ENCODE measurements at places on chromosomes 7 and 10.

GRCh38 chr7:106050002-106050745 is 61.9 kb downstream of the SYPL1 start:
- no peak for DNase-seq

DNA sequence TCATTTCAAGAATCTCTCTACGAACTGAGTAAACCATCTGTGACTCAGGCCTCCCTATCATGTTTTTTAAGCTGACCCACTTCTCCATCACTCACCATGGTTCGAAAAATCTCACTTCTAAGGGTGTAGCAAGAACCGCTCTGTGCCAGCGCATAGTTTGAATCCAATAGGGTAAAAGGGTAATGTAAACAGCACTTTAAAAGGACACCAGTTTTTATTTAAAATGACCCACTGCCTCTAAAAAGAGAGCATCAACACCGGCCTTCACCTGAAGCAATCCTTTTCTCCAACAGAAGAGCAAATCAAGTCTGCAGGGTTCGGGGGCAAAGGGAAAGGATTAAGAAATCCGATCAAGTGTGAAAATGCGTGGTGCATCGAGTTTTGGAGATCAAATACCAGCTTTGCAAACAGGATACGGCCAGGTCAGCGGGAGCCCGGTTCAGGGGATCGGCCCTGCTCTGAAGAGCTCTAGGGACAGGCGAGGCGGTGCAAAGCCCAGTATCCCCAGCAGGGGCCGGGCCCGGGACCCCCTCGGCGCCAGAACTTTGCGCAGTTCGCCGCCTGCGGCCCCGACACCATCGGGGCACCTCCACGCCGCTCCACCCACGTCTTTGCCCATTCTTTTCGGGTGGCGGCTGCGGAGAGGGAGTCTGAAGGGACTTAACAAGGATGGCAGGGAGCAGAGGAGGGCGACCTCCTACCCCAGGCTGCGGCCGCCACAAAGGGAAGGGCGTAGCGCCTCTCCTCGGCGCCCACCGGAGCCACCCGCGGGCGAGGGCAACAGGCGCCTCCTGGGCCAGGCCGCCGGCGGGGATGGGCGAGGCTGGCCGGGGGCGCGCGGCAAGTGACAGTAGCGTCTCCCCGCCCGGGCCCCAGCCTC is 842 bp downstream of the NMT2 start:
- no peak for DNase-seq

DNA sequence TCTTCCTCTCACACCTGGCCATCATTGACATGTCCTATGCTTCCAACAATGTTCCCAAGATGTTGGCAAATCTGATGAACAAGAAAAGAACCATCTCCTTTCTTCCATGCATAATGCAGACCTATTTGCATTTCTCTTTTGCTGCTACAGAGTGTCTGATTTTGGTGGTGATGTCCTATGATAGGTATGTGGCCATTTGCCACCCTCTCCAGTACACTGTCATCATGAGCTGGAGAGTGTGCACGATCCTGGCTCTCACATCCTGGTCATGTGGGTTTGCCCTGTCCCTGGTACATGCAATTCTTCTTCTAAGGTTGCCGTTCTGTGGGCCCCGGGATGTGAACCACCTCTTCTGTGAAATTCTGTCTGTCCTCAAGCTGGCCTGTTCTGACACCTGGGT is 19.2 kb downstream of the OR2A14 start:
- DNase-seq: no peak

DNA sequence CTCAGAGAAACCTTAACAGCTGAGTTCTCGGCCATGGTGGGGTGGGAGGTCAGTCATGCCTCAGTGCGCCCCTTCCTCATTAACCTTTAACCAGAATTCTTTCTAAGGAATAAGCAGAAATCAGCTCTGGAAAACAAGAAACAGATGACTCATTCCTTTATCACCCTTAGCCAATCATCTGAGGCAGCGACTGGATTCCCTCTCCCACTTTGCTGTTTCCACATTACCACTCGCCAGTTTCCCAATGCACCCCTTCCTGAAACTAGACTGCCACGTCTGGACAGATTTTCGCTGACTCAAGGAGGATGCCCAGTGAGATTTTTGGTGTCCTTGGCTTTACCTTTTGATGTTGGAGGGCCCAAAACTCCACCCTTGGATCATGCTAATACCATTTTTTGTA is 223.8 kb downstream of the PLXDC2 start:
- no peak for DNase-seq

GRCh38 chr7:20797042-20797461 is 10.4 kb upstream of the SP8 start:
- no peak for DNase-seq

DNA sequence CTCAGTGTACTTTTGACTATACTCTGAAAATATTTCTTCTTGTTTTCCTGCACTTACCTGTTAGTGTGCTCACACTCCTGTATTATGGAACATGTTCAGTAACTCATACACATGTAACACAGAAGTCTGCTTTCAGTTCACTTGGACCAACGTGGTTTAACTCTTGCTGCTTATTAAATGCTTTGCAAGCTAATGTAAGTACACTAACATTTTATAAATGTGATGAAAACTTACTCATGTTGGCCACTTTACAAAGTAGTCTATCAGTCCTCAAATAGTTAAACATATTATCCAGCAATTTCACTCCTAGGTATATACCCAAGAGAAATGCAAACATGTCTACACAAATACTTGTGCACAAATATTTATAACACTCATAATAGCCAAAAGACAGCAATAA is 98.4 kb downstream of the UBE2H start:
- DNase-seq: no peak

- DNase-seq: no peak
These were observed 409.1 kb downstream of the SDK1 start for GRCh38 chr7:3710122-3710521.

DNA sequence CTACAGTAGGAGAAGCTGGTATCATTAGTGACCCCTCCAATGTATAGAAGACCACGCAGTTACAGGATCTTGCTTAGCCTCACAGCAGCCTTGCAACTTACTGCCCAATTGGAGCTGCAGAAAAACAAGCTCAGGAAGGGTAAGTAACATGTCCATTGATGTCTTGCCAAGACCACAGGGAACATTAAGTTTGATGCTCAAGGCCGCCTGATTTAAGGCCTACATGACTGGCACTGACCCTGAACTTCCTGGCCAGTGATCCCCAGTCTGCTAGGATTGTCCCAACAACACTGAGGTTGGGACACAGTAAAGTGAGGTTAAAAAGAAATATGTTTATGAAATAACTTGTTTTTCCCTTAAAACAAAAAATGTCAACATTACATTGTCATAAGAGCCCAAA is 6.8 kb upstream of the GDF2 start:
- no peak for DNase-seq

DNA sequence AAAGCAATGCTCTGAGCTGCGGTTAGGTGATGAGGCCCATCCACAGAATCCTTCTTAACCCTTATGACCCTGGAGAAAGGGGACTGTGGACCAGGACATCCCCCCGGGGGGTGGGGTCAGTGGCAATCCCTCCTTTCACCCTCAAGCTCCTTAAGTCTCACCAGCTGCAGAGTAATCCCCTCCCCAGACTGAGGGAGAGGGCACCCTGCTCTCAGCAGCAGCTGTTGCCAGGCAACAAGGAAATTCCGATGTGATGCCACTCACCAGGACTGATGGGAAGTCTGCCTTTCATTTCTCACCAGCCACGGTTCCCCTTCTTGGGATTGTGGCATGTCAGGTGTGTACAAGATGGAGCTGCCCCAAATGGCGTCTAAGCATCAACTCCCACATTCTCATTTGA is 129.6 kb downstream of the DOCK1 start:
- DNase-seq: no peak

DNA sequence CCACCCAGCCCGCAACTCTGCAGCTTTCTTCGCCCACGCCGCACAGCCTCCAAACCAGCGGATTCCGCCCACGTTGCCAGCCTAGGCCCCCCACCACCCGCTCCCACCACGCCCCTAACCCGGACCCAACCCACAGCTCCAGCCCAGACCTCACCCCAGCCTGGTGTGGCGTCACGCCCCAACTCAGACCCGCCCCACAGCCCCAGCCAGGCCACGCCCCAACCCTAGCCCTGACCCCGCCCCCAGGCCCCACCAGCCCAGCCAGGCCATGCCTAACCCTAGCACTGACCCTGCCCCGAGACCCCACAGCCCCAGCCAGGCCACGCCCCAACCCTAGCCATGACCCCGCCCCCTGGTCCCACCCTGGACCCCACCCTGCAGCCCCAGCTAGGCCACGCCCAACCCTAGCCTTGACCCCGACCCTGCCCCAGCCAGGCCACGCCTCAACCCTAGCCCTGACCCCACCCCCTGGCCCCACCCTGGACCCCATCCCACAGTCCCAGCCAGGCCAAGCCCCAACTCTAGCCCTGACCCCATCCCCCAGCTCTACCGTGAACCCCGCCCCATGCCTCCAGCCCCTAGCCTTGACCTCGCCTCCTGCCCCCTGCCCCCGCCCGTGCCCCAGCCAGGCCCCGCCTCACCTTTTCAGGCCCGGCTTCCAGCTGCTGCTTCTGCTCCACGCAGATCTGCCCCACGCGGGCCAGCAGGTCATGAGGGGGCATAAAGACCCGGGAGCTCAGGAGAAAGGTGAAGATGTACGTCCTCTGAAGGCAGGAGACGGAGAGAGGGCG is 64.0 kb downstream of the RASGEF1A start:
- no peak for DNase-seq

DNA sequence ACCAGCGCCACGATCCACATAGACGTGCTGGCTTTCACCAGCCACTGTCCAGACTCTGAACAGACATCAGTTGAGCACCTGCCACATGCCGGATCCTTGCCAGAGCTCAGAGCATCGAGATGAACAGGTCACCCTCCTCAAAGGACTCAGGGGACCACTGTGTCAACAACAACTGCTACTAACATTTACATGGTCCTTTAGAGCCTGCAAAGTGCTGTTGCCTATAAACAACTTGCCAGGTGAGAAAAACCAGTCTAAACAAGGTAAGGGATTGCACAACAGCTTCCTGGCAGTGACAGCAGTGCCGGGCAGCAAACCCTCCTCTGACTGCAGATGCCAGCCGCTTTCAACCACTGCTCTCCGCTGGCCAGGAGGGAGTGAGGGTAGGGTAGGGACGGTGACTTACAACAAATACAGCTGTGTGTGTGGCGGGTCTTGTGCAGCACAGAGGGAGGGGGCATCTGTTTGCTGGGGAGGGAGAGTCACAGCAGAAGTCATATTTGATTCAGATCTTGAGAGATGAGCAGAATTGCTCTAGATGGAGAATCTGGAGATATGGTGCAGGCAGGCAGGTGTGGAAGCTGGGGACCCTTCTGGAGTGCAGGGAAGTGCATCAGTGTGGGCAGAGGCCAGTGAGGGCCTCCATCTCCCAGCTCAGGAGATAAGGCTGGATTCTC is 32.8 kb upstream of the RHEB start:
- no peak for DNase-seq

GRCh38 chr7:16982640-16983350 is 101.0 kb upstream of the AGR3 start:
- DNase-seq: no peak

DNA sequence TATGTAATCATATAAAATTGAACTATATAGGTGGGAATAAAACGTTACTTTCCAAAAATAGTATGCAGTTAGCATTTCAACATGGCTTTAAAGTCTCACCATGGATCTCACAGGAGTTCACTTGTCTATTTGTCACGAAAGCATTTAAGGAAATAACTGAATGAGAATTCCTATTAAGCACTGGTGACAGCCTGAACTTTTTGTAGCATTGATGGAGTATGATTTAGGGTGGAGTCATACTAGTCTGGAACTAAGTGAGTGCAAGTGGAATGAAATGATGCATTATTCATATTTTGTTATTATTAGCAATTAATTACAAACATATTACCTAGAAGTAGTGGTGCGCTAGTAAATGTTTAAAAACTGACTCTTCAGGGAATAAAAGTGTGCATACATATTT is 26.0 kb upstream of the HIBADH start:
- DNase-seq: no peak

DNA sequence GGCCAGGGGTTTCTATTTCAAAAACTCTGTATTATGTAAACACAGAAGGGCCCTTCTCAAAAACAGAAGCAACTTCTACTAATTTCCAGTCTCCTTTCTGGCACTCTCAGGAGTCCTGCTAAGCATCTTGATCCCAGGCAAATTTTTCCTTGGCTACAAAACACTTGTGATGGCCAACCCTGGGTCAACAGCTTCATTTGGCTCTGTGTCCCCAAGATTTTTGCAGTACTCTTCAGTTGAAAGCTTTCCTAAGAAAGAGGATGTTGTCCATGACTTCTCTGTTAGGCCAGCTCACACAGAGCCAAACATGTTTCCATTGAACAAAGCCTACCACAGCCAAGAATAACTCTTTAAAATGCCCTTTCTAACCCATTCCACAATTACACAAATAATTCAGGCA is 99.0 kb upstream of the EGR2 start:
- DNase-seq: no peak

GRCh38 chr10:71635251-71635866 is 84.2 kb downstream of the C10orf105 start:
- DNase-seq: no peak

DNA sequence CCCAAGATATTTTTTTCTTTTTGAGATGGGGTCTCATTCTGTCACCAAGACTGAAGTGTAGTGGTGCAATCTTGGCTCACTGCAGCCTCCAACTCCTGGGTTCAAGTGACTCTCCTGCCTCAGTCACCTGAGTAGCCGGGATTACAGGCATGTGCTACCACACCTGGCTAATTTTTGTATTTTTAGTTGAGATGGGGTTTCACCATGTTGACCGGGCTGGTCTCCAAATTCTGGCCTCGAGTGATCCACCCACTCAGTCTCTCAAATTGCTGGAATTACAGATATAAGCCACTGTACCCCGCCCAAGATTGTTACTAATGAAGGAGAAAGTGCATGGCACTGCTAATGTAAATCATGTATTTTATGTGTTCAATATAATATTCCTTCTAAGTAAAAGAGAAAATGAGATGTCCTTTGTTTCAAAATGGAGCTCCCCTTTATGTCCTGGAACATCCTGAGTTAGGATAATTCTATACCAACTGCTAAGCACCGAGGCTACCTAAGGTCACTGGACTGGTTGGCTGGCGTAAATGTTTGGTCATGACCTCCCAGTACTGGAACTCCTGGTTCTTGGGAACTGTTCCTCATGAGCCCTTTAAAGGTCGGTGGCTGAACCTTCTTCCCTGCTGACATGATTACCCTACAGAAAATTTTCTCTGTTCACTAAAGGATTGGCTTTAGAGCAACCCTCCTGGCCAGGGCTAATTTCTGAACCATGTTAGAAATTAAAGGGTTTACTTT is 59.9 kb downstream of the SLC16A9 start:
- no peak for DNase-seq

- no peak for DNase-seq
These were observed 430.9 kb downstream of the ACTR3B start for GRCh38 chr7:153190452-153190851.

- DNase-seq: no peak
These were observed 974.4 kb downstream of the NXPH1 start for GRCh38 chr7:9407816-9408215.

DNA sequence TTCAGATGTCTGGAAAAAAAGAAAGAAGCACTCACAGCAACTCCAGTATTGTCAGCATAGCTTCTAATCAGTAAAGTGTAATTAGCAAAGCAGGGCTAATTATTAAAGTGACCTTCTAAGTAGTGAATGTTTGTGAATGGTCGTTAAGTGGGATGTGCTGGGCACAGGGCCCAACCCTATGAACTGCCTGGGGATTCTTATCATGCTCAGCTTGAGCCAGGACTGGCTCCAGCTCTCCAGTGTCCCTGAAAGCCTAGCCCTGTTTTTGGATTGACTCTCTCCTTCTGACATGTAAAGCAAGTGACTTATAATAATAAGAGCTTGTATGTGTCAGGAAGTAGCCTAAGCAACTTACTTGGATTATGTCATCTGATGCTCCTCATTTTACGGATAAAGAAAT is 9.5 kb upstream of the TBX20 start:
- no peak for DNase-seq

GRCh38 chr7:152336754-152337368 is 98.9 kb downstream of the KMT2C start:
- no peak for DNase-seq

GRCh38 chr10:89438525-89438924 is 24.2 kb downstream of the IFIT5 start:
- DNase-seq: no peak
